ENCODE measurements at places on chromosomes 6 and 20.

DNA sequence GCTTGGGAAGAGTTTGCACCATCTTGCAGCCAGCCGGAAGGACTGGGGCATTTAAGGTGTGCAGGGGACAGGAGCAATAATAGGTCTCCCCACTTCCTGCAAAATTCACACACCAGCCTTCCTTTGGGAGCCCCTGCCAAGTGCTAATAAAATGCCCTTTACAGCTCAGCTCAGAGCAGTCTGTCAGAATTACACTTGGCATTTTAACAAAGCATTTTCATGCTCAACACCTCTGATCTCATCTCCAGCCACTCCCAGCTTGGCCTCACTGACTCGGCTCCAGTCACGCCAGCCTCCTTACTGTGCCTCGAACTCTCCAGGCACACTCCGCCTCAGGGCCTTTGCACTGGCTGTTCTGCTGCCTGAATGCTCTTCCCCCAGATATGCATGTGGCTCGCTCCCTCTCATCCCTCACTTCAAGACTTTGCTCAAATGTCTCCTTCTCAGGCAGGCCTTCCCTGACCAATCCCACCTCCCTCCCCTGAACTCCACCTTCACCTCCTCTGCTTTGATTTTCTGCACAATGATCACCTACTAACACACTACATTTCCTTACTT lies 43.7 kb downstream of the GRM4 start:
- no peak for DNase-seq

DNA sequence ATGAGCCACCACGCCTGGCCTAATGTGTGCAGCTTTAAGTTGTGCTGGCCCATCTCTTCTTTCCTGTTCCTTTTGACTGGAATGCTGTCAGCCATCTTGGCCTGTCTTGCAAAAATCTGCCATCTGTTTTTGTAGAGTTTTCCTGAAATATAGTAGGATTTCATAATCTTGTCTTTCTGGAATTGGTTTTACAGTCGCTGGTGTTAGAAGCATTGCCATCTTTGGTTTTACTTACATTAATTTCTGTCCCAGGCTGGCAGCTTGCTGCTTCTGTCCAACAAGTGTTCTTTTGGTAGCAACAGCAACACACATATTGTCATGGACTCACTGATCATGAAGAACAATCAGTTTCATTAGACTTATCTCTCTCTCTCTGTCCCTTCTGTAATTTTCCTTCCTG lies 29.1 kb upstream of the TULP1 start:
- no peak for DNase-seq

DNA sequence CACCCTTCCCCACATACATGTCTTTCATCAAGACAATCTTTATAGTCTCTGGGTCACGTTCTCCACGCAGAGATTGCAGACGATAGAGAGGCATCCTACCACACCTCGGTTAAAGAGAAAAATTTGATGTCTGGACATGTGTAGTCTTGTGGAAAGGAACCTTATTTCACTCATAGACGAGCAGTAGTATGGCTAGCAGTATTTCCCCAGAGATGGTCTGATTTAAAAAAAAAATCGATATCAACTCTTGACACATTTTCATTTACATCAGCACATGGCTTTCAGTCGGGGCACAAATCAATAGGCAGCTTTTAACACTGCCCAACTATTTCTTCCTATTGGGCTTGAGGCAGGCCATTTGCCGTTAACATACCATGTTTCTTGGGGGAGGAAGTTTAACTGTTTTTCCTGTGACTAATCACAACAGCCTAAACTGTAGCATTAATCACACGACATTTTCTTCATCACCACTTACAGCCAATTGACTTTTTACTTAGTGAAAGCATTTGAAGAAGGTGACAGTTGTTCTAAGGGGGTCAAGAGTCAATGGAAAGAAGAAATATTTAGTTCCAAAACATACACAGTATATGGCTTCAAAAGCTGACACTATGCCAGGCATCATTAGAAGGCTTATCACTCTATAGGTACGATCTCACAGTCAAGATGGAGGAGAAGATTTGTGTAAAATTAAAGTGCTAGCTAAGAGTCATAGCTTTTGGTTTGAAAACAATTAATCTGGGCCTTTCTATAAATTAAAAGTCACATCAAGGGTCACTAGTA lies 129.5 kb upstream of the HDAC2 start:
- DNase-seq, result no peak

DNA sequence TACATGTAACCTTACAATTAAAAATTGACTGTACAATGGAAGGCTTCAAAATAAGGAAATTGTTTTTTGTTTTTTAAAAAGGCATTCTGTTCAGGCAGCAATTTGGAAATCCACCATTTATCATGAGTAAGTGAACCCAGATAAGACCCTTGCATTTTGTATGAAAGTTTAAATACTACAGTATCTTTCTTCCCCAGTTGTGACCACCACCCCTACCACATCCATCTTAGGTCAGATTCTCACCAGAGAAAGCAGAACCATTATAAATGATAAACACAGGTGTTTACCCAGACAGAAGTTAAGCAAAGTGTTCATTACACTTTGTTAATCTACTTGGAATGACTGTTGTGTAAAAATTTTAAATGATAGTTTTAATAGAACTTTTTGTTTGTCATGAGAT lies 20.2 kb downstream of the SENP6 start:
- no peak for DNase-seq

DNA sequence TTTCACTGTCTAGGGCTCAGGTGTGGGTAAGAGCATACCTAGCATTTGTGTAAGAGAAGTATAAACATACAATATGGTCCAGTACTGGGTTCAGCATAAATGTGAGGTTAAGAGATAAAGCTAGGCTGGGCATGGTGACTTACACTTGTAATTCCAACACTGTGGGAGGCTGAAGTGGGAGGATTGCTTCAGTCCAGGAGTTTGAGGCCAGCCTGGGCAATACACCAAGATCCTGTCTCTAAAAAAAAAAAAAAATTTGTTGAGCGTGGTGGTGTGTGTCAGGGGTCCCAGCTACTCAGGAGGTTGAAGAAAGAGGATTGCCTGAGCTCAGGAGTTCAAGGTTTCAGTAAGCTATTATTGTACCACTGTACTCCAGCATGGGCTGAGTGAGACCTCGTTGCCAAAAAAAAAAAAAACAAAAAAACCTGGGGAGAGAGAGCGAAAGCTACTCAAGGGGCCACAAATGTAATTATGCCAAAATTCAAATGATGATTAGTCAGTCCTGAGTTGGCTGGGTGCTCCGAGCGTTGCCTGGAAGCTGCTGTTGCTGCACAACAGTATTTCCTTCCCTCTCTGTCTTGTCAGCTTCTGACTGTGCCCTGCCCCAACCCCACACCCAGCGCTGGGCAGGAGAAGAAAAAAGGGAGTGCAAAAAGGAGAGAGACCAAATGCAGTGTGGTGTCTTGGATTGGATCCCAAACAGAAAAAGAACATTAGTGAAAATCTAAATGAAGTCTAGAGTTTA lies 24.0 kb downstream of the CMTR1 start:
- no peak for DNase-seq

GRCh38 chr6:35495258-35496035 lies 1.4 kb downstream of the TEAD3 start:
- DNase-seq, result no peak

DNA sequence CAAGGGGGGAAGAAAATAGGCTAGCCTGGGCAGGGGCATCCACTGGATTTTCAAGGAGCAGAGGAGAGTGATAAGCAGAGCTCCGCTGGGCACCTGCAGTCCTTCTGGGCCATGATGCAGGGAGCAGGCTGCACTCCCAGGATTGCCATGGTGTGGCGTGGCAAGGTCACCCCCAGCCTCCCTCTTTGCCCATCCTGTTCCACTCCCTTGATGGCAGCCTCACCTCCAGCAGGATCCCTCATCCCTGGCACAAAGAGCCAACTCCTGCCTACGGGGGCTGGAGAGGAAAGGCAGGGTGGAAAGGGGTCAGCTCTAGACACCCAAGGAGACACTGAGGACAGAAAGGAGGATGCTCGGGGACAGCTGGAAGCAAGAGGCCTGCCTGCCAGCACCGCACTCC lies 22.4 kb upstream of the MYMX start:
- no peak for DNase-seq

DNA sequence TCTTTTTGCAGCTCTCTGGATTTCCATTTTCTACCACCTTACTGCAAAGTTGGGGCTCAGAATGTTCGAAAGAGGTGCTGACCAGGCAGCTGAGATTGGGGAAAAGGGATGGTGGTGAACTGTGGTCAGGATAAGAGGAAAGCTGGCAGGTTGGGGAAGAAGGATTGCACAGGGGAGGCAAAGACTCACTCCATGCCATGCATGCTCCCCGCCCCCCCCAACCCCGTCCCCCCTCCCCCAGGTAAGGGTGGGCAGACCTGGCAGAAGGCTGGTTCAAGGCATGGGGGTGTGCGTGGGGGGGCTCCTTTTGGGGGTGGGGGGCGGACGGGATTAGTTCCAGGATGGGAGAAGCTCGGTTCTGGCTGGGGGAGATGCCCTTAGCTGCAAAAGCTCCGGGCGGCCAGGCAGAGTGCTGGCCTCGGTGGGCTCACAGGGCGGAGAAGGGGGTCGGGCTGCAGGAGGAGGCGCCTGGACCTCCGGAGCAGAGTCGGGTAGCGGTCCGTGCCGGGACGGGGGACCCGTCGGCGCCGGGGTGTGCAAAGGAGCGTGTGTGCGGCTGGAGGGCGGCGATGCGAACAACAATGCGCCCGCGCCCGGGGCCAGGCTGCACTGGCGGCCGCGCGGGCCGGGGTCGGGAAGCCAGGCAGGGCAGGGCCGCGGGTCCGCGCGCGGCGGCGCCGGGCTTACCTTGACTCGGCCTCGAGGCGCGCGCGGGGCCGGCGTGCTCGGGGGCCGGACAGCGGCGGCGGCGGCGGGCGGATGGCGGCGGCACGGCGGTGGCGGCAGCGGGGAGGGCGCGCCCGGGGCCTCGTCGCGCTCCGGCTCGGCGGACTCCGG lies 880 bp downstream of the ADNP start:
- no peak for DNase-seq

DNA sequence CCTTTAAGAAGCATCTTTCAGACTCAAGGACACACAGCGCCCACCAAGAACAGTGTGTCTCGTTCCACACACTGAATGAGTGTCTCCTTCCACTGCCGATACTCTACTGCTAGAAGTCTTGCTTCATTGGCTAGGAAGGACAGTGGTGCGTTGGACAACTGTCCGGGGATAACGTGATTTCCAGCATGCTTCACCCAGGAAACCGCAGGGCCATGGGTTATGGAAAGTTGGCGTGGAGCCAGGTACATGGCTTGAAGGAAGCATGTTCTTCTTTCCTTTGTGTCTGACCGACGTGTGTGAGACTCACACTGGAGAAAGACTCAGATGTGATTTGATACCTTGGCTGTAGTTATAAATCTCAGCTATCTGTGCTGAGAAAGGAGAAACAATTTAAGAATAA lies 73.2 kb downstream of the SMOC2 start:
- no peak for DNase-seq

GRCh38 chr6:44245391-44245911 lies 1.4 kb upstream of the HSP90AB1 start:
- no peak for DNase-seq

GRCh38 chr6:77487808-77488425 lies 24.6 kb upstream of the HTR1B start:
- DNase-seq, result no peak

DNA sequence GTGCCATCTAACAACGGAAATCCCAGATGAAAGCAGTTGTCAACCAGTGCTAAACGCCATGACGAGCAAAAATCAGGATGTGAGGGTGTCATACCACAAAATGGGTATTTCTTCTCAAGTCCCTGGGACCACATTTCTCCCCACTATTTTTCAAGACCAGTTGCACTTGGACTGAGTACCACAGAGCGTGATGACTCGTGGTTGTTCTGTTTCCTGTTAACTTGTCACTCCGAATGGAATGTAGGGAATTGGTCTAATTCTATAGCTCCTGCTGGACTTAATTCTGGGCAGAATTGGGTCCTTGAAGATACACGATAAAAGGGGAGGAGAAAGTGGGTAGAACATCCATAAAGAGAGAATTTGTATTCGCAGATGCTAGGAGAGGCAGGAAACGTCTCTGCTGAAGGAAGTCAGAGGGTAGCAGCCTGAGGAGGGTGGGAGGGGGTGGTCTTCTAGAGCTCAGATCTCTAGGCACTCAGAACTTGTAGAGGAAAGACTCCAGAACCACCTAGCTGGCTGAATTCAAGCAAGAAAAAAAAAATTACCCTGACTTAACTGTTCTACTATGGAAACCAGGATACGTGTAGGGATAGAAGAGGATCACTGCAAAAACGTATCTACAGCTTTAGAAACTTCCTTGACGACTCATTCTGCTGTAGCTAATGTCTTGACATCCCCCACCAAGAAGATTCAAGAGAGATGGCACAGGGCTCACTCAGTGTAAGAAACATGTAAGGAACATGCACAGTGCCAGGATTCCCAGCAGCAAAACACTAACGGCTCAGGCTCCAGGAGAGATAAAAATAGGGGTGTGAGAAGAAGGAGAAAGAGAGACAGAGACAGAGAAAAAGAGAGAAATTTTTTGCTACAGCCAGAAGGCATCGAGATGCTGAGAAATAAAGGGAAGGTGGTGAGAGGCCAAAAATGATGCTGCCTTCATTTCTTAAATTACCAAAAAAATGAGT lies 494.7 kb downstream of the CD83 start:
- DNase-seq, result no peak

DNA sequence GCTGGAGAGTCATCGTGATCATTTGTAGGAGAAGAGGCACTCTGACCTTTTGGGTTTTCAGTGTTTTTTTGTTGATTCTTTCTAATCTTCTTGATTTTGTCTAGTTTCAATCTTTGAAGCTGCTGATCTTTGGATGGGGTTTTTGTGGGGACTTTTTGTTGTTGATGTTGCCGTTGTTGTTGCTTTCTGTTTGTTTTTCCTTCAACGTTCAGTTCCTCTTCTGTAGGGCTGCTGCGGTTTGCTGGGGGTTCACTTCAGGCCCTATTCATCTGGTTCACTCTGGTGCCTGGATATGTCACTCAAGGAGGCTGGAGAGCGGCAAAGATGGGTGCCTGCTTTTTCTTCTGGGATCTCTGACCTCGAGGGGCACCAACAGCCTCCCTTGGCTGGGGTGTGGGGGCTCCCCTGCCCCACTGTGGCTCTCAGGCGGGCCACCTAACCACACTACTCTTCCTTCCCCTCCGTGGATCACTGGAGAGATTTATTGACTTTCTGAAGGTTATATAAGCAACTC lies 21.5 kb upstream of the TMEM244 start:
- DNase-seq, result no peak
